Stimulated activated CD4-positive, alpha-beta T cell treated with anti-CD3 and anti-CD28 coated beads, Interleukin-1b, Interleukin-23, amount 100 ng/mL, for 1 hour (primary cell): ENCODE measurements at places on chromosomes 3 and 15.

GRCh38 chr3:113570158-113570557, 37.8 kb downstream of the SIDT1 start:
- no peak for DNase-seq

DNA sequence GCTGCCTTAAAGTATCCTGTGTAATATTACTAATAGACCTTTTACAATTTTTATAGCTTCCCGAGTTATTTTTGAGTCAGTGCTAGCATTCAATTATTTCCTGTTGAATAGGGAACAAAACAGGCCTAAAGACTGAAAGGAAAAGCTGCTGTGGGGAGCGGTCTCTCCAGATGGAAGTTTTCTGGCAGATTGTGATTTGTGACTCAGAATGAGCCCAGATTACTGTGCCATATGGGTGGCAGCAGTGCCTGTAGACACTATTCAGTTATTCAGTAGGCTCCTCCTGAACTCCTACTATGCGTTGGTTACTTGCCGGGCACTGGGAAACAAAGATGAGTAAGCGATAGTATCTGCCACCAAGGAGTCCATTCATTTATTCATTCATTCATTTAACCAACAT, 211.8 kb downstream of the CHST2 start:
- no peak for DNase-seq

- DNase-seq: no peak
Observed at GRCh38 chr15:26421065-26421464, 351.8 kb downstream of the GABRB3 start.

GRCh38 chr3:69231929-69232440, 109.6 kb upstream of the LMOD3 start:
- no peak for DNase-seq

DNA sequence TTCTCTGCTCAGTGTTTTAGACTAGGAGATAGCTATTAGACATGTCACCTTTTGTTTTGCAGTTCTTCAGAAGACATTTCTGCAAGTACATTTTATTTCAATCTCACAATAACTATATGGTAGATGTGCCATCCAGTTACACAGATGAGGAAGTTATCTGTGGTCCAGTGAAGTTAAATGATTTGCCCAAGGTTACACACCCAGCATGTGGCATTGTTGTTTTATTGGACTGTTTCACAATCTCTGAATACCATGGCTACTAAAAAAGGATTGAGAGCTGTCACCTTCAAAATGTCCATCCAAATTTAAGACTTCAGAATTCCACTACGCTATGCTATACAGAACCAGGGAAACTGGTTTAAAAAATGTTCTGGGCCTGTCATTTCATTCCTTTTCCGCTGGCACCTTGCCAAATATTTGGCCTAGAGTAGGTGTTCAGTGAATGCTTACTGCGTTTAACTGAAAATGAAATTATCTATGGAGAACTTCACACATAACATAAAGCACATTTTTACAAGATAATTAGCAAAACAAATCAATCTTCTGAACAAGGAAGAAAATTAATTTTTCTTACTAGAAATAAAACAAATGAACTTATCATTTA, 20.2 kb downstream of the TM6SF1 start:
- DNase-seq: no peak
